ENCODE measurements at places on chromosomes 5 and 9. TPM values are rescaled to one million over a fixed set of nuclear protein-coding genes. Genes with fewer than 3 reads are reported as not detected.

GFI1B gene
- total RNA-seq, result not detected

- no peaks in the 10 kb centered on the region for H3K4me1 ChIP-seq
- H3K4me3 ChIP-seq, result no peak overlapping the region
- no peak overlapping the region for H3K27ac ChIP-seq
- no peak for DNase-seq
Measured at GRCh38 chr9:123724211-123724796, 205.6 kb downstream of the DENND1A start.

DNA sequence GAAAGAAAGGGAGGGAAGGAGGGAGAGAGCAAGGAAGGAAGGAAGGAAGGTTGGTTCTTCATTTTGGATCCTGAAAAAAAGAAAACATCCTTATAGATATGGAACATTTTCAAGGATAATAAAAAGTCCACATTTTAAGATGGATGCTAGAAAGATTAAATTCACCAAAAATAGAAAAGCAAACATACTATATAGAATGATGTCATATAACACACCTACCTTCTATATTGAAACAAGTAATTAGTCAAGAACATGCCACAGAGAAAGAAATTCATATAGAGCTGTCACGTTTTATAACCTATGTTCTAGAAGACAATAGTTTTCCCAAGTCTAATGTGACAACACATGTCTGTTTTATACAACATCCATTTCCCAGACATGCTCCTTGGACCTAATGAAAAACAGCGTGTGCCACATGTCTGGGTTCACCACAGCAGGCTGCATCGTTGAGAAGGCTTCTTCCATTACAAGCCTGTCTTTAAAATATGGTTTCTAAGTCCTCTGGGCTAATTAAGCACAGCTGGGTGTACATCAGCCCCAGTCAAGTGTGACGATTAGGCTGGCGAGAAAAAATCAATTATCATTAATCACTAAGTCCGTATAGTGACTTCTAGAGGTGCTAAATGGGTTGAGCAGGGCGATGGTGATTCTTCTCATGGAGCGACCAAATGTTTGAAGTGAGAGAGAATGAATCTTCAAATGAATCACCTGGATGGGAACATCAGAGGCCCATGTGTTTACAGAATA, 301.8 kb downstream of the TLE1 start:
- no peaks in the 10 kb centered on the region for H3K36me3 ChIP-seq
- H3K27ac ChIP-seq, result no peak overlapping the region
- peaks cover 20% of the 10 kb centered on the region for H3K4me1 ChIP-seq
- no peak overlapping the region for H3K4me3 ChIP-seq
- DNase-seq, result no peak
- H3K27me3 ChIP-seq, result no peaks in the 10 kb centered on the region

DNA sequence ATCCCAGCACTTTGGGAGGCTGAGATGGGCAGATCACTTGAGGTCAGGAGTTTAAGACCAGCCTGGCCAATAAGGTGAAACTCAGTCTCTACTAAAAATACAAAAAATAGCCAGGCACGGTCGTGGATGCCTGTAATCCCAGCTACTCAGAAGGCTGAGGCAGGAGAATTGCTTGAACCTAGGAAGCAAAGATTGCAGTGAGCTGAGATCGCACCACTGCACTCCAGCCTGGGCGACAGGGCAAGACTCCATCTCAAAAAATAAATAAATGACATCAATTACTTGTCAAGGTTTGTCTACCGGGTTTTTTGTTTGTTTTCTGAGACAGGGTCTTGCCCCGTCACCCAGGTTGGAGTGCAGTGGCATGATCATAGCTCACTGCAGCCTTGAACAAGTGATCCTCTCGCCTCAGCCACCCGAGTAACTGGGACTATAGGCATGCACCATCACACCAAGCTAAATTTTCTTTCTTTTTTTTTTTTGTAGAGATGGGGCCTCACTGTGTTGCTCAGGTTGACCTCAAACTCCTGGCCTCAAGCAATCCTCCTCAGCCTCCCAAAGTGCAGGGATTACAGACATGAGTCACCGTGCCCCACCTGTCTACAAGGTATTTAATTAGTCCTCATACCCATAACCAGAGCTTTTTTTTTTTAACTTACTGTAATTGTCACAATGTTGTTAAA, 64.9 kb downstream of the SUSD1 start:
- H3K27ac ChIP-seq, result no peak overlapping the region
- H3K4me1 ChIP-seq, result no peaks in the 10 kb centered on the region
- no peak for DNase-seq
- no peak overlapping the region for H3K4me3 ChIP-seq
- no peaks in the 10 kb centered on the region for H3K36me3 ChIP-seq

DNA sequence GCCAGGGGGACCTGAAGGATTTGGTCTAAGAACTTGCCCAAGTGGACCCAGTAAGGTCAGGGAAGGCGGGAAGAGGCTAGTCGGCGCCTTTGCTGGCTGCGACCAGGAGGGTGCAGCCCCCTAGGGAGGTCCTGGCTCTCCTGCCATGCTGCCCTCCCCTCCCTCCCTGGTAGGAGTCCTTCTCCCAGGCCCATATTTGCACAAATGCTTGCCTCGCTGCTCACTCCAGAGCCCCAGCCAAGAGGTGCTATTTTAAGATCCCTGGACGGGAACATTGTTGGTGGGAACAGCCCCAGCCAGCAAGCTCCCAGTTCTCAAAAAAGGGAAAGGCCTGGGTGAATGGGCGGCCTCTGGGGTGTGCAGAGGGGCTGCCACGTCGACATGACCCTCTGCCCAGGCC, 4.3 kb upstream of the IL17B start:
- H3K27me3 ChIP-seq, result no peaks in the 10 kb centered on the region
- H3K4me3 ChIP-seq, result no peak overlapping the region
- DNase-seq, result no peak
- H3K4me1 ChIP-seq, result peaks cover 73% of the 10 kb centered on the region

- no peaks in the 10 kb centered on the region for H3K36me3 ChIP-seq
- H3K27ac ChIP-seq, result no peak overlapping the region
- no peak for DNase-seq
- no peaks in the 10 kb centered on the region for H3K4me1 ChIP-seq
- no peaks in the 10 kb centered on the region for H3K27me3 ChIP-seq
Measured at GRCh38 chr5:155833287-155833686, 493.7 kb upstream of the SGCD start.

DNA sequence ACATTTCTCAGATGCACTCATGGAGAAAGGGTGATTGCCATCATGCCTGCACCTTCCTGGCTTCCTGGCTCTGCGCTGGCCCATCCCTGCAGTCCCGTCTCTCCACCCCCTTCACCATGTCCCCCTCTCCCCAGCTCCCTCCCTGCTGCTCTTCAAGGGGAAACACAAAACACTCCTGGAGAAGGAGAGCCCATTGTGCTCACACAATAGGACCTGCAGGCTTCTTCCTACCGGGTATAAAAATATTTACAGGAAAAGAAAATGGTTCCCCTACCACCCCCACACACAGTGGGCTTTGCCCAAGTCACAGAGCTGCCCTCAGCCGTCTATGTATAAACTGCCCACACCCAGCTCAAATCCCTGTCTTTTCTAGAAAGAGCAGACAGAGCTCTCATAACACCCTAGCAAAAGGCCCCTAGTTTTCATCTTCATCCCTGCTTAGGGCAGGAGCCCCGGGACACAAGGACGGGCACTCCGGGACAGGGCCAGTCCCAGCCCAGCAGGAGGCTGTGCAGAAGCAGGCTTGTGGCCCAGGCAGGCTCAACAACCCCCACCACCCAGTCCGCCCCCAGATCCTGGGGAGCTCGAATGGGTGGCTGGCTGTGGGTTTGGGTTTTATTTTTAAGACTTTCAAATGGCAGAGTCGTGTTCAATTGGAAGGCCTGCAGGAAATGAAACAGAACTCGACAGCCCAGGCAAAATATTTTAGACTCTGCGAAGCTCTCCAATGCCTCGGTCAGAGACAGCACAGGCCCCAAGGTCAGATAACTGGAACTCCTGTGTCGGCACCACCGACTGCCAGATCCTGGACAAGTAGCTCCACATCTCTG, 77.3 kb downstream of the LRSAM1 start:
- H3K4me3 ChIP-seq, result no peak overlapping the region
- H3K27me3 ChIP-seq, result no peaks in the 10 kb centered on the region
- no peak for DNase-seq
- H3K4me1 ChIP-seq, result no peaks in the 10 kb centered on the region

DNA sequence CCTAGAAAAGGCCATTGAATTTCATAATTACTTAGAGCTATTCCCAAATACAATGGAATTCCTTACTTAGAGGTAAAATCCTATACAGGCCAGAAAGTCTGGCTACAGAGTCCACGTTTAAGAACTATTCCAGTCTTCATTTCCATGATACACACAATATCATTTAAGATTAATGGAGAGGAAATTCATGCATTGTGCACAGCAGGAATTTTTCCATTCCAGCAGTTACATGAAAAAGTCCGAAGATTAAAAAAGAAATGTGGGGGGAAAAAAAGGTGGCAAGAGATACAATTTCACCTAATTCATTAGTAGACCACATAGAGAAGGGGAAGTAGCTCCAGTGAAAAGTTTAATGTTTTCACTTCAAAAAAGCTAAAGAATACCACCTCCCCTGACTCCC, 63.1 kb downstream of the CHD1 start:
- no peaks in the 10 kb centered on the region for H3K36me3 ChIP-seq
- H3K27ac ChIP-seq, result no peak overlapping the region
- H3K4me3 ChIP-seq, result no peak overlapping the region
- H3K4me1 ChIP-seq, result no peaks in the 10 kb centered on the region

Measured in tibial nerve (tissue), 4 donors.